ENCODE measurements at places on chromosomes 16 and 17. TPM values are rescaled to one million over a fixed set of nuclear protein-coding genes. Genes with fewer than 3 reads are reported as not detected.

MT1G gene
- not detected for total RNA-seq

SLFN12L gene
- total RNA-seq, result not detected

PRRT2 gene
- total RNA-seq, result 5.2 TPM

CES4A gene
- total RNA-seq, result 2.6 TPM

- H3K4me1 ChIP-seq, result peaks cover 39% of the 10 kb centered on the region
- peaks cover 9% of the 10 kb centered on the region for H3K36me3 ChIP-seq
- peak overlapping the region; percentile 54 for H3K27ac ChIP-seq
- H3K27me3 ChIP-seq, result no peaks in the 10 kb centered on the region
- peak; percentile 0 for DNase-seq
Observed at GRCh38 chr16:11101695-11102522, 154.1 kb downstream of the SOCS1 start.

DNA sequence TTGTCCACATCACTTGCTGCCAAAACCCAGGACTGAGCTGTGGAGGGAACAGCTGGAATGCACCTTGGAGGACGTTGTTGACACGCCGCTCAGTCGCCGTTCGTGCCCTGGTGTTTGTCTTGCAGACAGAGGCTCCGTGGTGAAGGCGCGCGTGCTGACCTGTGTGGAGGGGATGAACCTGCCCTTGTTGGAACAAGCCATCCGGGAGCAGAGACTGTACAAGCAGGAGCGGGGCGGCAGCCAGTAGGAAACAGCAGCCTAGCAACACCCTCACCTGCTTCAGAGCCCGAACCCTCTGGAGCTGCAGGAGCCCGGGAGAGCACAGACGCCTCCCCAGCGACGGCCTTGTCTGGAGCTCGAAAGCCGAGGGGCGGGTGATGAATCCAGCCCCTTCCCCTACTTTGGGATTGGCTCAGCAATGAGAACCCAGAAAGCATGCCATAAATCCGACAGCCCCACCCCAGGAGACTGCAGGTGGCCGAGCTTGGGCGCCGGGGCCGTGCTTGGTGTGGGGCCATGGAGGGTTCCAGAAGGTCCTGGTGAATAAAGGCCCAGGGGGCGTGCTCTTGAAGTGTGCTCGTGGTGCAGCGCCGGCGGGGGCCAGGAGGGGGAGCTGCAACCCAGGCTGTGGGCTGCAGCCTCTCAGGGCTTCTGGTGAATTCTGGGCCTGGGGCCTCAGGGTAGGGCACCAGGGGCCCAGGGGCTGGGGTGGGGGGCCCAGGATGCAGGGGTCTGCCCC is 470 bp upstream of the CDK3 start:
- H3K27ac ChIP-seq, result no peak overlapping the region
- H3K36me3 ChIP-seq, result peaks cover 8% of the 10 kb centered on the region
- no peak overlapping the region for H3K4me3 ChIP-seq
- no peaks in the 10 kb centered on the region for H3K27me3 ChIP-seq
- no peak for DNase-seq

DNA sequence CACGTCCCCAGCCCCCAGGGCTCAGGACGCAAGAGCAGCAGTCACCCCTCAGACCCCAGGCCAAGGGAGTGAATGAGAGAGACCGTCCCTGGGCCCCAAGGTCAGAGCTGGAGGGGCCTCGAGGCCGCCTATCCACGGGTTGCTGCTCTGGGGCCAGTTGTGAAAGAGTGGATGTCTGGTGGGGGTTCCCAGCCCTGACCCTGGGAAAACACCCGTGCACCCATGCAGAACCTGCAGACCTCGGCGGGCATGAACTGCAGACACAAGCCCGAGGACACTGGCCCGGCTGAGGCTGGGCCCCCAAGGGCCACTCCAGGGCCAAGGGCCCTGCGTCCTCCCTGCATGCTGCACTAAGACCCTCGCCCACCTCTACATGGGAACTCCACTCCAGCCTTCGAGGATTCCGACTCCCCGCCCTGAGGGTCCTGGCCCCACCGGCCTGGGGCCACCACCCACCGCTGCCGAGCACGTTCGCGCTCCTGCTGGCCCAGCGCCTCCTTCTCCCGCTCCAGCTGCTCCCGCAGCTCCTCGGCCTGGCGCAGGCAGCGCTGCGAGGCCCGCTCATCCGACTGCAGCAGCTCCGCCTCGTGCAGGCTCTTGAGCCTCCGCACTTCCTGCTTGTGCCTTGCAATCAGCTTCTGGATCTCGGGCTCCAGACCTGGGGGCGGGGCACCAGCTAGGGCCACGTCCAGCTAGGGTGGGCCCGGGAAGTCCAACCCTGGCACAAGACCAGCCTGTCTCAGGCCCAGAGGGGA is 27.6 kb upstream of the AATK start:
- no peaks in the 10 kb centered on the region for H3K27me3 ChIP-seq

- peak; percentile 95 for DNase-seq
- H3K4me3 ChIP-seq, result peak within 1 kb of the TSS; percentile 97
- no peaks in the 10 kb centered on the region for H3K27me3 ChIP-seq
- peak within 1 kb of the TSS; percentile 95 for H3K27ac ChIP-seq
- H3K4me1 ChIP-seq, result peaks cover 67% of the 10 kb centered on the region
Observed at GRCh38 chr17:8383143-8383822, at the start of gene RPL26. Gene RPL26, minus strand, starts transcription at chr17:8383193. Its CDS starts 883 bp downstream, at chr17:8382310.

GRCh38 chr17:73510981-73511718 is 133.1 kb downstream of the SDK2 start:
- H3K27me3 ChIP-seq, result peaks cover 2% of the 10 kb centered on the region
- no peaks in the 10 kb centered on the region for H3K4me1 ChIP-seq
- H3K4me3 ChIP-seq, result no peak overlapping the region
- H3K27ac ChIP-seq, result no peak overlapping the region

- H3K27ac ChIP-seq, result peak within 1 kb of the TSS; percentile 93
- no peaks in the 10 kb centered on the region for H3K36me3 ChIP-seq
- H3K4me1 ChIP-seq, result peaks cover 55% of the 10 kb centered on the region
- peak within 1 kb of the TSS; percentile 65 for H3K4me3 ChIP-seq
- DNase-seq, result no peak
Observed at GRCh38 chr16:27401768-27402568, at the start of gene IL21R. Gene IL21R, plus strand, starts transcription at chr16:27402174. Its CDS starts 27,898 bp downstream, at chr16:27430072.

Data from chondrocyte (in vitro differentiated cells).